ENCODE measurements at places on chromosomes 5 and 9.

DNA sequence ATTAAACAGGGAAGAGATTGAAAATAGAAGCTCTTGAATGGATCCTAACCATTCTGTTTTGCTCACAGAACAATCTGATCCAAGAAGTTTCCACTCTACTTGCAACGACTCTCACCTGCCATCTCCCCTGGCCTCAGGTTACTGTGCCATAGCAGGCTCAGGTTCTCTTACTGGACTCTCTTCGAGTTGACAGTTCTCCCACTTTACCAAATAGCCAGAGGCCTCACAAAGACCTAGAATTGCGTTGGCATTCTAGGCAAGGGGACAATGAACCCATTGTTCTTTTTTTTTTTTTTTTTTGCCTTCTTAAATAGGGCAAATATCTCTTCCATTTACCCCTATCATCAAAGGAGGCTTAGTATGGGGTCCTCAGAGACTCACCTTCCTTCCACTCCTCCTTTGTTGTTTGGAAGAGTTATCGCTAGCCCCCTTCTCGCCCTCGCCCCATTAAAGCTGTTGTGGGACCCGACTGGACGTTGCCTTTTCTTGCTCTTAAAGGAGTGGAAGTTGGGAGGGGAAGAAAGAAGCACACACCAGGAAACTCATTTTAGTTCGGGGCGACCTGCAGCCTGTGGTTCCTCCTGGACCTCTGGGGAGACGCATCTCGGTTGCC lies 688 bp upstream of the PLPPR1 start:
- no peak for DNase-seq

- DNase-seq = no peak
Measured at GRCh38 chr5:28117273-28117672, 1078.9 kb upstream of the CDH9 start.

DNA sequence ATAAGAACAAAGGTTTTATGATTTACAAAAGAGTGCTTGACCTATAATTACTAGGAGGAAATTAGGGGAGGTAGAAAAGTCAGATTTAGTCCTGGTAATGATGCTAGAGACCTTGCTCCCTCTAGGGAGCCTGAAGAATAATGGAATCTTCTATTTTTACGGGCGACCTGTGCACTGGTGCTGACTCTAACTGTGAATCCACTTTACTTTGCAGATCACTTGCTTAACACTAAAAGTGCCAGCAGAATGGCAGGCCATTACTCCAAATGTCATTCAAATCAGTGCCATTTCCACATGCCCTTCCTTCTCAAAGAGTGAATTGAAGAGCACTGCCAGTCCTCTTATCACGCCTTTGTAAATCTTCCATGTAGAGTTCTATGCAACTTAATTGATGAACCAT lies 359.4 kb upstream of the ARRDC3 start:
- no peak for DNase-seq

- no peak for DNase-seq
Measured at GRCh38 chr5:125045646-125046045, 299.2 kb upstream of the ZNF608 start.

DNA sequence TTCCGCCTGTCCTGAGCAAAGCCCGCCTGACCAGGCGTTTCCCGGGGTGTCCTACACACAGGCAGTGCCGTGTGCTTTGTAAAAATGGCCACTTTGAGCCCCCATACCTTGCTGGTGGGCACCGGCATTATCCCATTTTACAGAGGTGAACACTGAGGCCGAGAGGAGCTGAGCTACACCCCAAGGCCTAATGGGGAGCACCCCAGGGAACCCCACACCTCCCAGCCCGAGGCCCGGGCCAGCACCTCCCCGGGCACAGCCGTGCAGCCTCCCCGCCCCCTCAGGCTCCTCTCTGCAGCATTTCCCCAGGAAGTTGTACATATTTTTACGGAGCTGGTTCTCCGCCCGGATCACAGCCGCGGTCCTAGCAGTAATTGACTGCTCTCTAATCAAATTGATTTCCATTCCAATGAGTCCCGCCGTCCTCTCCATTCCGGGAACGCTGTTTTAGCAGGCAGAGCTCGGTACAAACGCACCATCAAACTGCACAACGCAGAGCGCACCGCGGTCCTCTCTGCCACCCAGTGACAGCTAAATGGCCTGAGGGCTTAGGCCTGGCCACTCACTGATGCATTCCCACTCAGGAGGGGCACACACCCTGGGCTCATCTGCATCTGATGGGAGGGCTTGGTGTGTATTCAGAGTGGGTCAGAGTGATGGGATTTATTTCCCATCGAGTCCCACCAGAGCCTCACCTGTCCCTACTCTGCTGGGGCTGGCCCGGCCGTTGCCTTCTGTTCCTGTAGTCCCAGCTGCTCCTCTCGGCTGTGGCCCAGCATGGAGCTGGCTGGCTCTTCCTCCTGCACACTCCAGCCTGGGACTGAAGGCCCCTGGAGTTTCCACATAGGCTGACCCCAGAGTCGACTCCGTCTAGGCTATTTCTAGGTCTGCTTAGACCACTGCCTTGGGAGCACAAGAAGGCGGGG lies 36.2 kb upstream of the UBAC1 start:
- DNase-seq = no peak
